Skeletal muscle cell (primary cell): ENCODE measurements at places on chromosomes 2 and 18.
A peak's percentile ranks its signal among the peaks of the same experiment; 100 is the strongest.

DNA sequence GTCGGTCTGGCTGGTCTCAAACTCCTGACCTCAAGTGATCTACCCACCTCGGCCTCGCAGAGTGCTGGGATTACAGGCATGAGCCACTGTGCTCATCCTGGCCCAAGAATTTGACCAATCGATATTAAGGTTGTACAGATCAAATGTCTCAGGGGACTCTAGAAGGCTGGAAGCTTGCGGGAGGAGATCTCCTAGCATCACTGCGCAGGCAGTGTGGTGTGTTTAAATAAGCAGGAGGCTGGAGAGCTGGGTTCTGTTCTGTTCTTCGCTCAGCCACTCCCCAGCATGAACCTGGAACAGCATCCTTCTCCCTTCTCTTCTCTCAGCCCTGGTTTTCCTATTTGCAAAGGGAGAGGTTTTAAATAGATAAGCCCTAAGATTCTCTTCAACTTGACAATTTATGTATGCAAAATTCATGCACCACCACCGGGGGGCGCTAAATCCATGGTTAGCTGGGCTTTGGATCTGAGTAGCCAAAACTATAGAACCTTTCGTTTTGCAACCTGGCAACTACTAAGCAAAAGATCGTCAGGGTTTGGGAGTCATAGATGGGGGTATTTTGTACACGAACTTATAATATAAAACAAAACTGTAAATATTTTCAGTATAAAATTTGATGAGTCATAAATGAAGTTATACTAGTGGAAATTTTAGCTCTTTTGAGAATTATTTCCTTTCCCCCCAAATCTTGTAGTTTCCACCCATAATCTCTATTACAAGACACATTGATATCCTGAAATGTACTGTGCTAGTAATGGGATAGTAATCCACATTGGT, 60.6 kb downstream of the SLC16A14 start:
- DNase-seq: peak; percentile 14

DNA sequence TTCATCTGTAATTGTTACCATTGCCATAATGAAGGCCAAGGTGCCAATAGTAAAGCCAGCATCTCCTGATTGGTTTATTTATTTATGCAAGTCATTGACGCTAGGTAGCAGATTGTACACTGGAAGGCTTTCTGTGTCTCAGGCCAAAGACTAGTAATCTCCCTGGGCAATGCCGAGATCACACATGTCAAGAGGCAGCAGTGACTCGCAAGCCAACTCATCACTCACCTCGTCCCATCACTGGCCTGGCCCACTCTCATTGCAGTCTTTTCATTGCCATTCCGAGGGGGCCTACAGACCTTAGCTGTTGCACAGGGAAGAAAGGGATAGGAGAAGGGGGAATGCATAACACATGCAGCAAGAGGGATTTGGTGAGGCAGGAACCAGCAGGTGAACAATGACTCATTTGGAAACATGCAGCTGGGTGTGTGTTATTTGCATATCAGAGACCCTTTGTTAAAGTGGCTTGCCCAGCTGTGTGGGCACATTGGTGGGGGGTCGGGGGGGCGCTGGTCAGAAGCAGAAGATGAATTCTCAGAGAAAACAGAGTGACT, 448.7 kb upstream of the HNRNPA3 start:
- no peak for DNase-seq

- no peak for DNase-seq
Measured at GRCh38 chr18:79383388-79384056, 12.2 kb upstream of the NFATC1 start.

GRCh38 chr18:39561126-39561525, 1995.5 kb upstream of the CELF4 start:
- peak; percentile 70 for DNase-seq

- no peak for DNase-seq
Measured at GRCh38 chr2:10400568-10400977, 47.6 kb downstream of the ODC1 start.

DNA sequence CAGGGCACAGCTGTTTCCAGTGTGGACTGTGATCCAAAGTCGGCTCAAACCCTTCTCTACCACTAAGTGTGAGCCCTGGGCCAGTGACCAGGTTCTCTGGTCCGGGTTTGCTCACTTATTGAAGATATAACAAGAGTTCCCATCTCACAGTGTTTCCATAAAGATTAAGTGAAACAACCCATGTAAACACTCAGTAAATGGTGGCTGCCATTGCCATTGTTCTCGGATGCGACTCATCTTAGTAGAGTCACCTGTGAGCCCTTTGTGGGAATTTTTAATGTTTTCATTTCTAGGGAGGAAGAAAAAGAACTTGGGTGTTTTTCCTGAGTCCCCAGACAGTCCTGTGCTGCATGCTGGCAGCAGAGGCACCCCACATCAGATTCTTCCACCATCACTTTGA, 53.4 kb downstream of the TPGS2 start:
- no peak for DNase-seq

- DNase-seq: peak; percentile 93
Measured at GRCh38 chr2:88600038-88600465, 27.2 kb downstream of the EIF2AK3 start.

- DNase-seq: no peak
Measured at GRCh38 chr2:106161938-106162820, 31.9 kb downstream of the UXS1 start.

GRCh38 chr2:133489146-133489545, 79.1 kb downstream of the NCKAP5 start:
- no peak for DNase-seq

- no peak for DNase-seq
Measured at GRCh38 chr2:44705356-44705755, 236.1 kb upstream of the SIX3 start.

DNA sequence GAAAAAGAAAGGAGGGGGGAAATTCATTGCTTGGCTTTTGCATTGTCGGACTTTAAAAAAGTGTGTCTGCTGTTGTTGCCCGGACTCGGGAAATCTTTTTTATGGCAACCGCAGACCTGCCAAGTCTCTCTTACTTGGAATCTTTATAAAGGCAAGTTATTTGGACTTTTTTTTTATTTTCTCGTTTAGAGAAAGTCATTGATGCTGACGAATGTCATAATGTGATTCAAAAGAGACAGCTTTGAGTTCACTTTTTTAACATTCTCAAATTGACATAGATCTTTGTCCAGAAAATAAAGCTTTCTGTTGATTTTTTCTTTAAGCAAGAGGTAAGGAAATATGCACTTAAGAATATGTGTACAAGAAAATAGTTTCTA, 651 bp upstream of the ZNF521 start:
- DNase-seq: no peak

- no peak for DNase-seq
Measured at GRCh38 chr18:8657050-8657820, 48.0 kb downstream of the RAB12 start.

GRCh38 chr18:6605115-6605869, 124.2 kb upstream of the ARHGAP28 start:
- no peak for DNase-seq

GRCh38 chr2:59584958-59585357, 968.5 kb downstream of the BCL11A start:
- no peak for DNase-seq

GRCh38 chr2:190634381-190634780, 14.5 kb upstream of the NAB1 start:
- no peak for DNase-seq

GRCh38 chr2:239275847-239276831, 124.7 kb downstream of the HDAC4 start:
- DNase-seq: no peak

DNA sequence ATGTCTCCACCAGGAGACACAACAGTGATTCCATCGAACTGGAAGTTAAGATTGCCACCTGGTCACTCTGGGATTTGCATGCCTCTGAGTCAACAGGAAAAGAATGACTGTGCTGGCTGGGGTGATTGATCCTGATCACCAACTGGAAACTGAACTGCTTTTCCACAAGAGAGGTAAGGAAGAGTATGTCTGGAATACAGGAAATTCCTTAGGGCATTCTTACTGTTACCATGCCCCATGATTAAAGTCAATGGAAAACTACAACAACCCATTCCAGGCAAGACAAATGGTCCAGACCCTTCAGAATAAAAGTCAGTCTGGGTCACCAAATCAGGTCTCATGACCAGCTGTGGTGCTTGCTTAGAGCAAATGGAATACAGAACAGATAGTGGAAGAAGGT, 12.0 kb upstream of the DDX1 start:
- no peak for DNase-seq

GRCh38 chr2:95024960-95025405, 525 bp upstream of the MAL start:
- no peak for DNase-seq

GRCh38 chr18:48875314-48875941, 75.3 kb downstream of the SMAD7 start:
- DNase-seq: no peak

DNA sequence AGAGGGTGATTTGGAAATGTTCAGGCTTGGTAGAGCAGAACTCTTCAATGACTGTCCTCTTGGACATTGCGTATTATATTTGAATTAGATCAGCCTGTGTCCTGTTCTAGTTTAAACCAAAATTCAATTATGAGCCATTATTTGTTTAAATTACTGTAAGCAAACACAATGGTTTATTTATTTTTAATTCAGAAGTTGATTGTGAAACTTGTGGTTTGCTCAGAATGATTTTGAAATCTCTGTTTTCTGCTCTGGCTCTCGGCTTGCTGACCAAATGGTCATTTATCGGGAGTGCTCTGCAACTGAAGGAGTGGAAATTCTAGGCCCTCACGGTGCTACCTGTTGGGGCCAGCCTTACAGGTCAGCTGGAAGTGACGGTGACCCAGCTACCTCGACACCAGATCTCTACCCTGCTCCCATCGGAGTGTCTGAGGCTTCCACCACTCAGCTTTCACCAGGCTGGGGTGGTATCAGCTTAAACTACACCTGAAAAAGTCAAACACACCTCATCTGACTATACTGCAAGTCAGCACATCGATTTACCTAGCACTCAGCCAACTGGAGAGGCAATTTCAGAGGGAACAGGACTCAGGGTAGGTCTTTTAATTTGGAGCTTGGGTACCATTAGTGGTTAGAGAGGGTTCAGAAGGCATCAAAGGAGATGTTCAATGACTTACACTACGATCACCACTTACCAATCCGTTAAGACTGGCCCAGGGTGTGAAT, 36.8 kb upstream of the GPD2 start:
- DNase-seq: no peak

GRCh38 chr2:80365762-80366161, 61.2 kb upstream of the LRRTM1 start:
- no peak for DNase-seq

DNA sequence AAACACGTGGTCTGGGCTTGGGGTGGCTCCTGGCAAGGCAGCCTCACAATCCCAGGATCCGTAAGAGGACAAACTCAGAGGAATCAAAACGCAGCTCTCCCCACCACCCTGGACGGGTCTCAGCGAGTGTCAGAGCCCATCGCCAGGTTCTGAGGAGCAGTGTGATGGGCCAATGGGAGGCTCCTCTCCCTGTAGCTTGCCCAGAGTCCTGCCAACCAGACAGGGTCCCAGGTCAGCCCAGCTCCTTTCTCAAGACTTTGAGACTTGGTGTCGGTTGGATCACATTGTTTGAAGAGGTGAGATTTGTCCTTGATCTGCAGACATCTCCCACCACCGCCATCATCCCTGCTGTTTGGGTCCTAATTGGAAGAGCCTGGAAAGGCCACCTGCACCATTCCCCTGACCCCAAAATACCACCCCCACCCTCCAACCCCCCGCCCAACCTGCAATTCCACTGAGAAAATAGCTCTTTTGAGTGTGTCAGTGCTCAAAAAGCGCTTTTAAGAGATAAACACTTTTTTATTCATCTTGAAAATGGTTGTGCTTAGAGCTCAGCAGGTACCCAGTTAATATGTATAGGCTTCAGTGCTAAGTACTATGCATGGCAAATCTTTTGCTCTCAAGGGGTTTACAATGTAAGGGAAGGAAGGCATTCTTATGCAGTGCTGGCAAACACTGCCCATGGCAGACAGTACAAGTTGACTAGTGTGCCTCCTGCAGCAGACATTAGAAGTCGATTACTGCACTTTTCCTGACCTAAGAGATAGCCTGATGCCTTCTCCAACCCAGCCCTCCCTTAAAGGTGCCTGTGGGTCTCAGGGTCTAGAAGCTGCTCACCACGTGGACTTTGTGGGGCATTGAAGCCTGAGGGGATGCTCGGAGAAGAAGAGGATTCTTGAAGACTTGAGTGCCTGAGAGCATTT, 50.6 kb downstream of the GLI2 start:
- DNase-seq: no peak

- no peak for DNase-seq
Measured at GRCh38 chr2:113137827-113138226, 10.4 kb downstream of the IL1RN start.

GRCh38 chr2:105141099-105141614, 100.4 kb upstream of the GPR45 start:
- no peak for DNase-seq

DNA sequence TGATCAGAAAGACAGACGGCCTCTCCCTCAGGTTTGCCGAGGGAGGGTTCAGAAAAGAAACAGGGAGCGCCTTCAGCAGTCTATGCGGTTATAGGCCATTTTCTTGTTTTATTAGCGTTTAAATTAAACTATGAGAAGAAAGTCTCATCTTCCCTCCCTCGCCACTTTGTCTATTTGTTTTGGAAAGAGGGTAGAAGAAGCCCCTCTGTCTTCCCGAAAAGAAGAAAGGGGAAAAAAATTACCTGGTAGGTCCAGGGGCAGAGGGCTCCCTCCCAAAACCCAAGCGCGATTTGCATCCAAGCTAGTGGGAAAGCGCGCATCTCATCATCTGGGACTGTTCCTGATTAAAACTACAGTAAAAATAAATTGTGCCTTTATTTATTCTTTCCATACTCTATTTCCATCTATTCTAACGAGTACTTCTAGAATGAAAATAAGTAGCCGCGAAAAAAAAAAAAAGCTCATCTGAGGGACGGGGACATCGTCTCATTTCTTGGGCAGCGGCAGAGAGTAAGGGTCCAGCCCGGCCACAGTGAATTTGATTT, 2.4 kb downstream of the PAX8 start:
- no peak for DNase-seq

DNA sequence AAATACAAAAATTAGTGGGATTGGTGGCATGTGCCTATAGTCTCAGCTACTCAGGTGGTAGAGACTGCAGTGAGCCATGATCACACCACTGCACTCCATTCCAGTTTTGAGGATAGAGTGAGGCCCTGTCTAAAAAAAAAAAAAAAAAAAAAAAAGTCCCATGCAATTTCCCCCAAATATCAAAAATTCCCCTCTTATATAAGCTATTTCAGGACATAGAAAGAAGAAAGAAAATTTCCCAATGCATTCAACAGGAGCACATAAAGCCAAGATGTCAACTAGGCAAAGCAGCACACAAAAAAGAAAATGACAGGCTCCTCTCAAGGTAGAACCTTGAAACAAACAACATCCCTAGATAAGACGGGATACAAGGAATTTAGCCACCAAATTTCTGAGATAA, 213.3 kb downstream of the TCF4 start:
- no peak for DNase-seq

DNA sequence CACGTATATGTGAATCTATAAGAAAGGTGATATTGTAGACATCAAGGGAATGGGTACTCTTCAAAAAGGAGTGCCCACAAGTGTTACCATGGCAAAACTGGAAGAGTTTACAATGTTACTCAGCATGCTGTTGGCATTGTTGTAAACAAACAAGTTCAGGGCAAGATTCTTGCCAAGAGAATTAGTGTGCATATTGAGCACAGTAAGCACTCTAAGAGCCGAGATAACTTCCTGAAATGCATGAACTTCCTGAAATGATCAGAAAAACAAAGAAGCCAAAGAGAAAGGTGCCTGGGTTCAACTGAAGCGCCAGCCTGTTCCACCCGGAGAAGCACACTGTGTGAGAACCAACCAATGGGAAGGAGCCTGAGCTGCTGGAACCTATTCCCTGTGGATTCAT, 101.0 kb downstream of the HS6ST1 start:
- DNase-seq: no peak

GRCh38 chr2:231710799-231711676, 2.7 kb downstream of the PTMA start:
- DNase-seq: no peak
